CD8-positive, alpha-beta memory T cell (primary cell): ENCODE measurements at places on chromosomes 13 and 19. TPM values are rescaled to one million over a fixed set of nuclear protein-coding genes. Genes with fewer than 3 reads are reported as not detected.

Gene TTYH1
- total RNA-seq: not detected

Gene ZMYM5
- total RNA-seq: 11.9 TPM

Gene ZNF878
- 0.72 TPM for total RNA-seq

Gene MAMSTR
- 0.68 TPM for total RNA-seq

Gene FCGBP
- total RNA-seq: 7.9 TPM

DNA sequence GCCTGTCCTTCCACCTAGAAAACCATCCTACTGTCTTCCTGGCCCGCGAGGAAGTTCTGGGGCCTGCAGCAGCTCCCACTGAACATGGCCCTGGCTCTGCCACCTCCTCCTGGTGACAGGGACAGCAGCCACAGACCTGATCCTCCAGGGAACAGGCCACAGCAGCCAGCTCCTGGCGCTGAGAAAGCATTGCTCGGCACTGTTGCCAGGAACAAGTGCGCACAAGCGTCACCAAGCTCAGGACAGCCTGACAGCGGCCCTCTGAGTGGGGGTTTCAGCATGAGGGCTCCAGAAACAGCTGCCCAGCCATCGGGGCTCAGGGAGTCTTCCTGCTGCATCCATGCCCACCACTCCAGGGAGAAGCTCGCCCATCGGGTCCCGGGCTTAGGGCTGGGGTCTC, 21.9 kb downstream of the AP3D1 start:
- no peak overlapping the region for H3K4me3 ChIP-seq
- no peak for DNase-seq
- H3K27me3 ChIP-seq: no peaks in the 10 kb centered on the region
- peaks cover 33% of the 10 kb centered on the region for H3K36me3 ChIP-seq

GRCh38 chr13:51397262-51397941, 55.4 kb downstream of the INTS6 start:
- peaks cover 12% of the 10 kb centered on the region for H3K4me1 ChIP-seq
- no peak for DNase-seq
- H3K36me3 ChIP-seq: no peaks in the 10 kb centered on the region
- H3K27me3 ChIP-seq: no peaks in the 10 kb centered on the region
- no peak overlapping the region for H3K4me3 ChIP-seq

DNA sequence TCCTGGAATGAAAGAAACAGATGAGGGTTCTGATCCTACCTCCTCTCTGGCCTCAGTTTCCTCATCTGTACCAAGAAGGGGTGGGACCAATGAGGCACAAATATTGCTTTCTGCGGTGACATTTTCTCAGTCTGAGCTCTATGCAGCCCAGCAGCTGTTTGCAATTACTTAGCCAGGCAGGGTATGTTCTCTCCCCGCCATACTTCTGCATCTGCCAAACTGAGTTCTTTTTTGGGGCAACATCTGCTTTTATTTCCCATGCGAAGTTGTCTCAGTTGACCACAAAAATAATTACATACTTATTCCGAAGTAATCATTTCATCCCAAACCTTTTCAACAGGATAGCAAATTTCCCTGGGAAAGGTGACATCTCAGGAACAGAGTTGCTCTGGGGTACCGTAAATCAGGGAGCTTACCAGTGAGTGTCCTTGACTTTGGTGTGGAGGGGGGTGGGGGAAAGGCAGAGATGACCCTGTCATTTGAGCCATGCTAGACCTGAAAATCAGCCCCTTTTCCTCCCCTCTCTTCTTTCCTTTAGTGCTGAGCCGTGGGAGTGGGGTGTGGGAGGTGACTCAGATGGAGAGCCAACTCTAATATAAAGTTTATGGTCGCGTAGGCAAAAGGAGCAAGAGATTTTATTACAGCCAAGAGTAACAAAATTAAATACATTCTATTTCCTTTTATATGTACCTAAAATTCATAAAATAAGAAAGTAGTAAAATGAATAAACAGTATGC, 165.7 kb upstream of the KL start:
- no peaks in the 10 kb centered on the region for H3K27me3 ChIP-seq
- H3K27ac ChIP-seq: no peak overlapping the region
- H3K4me1 ChIP-seq: no peaks in the 10 kb centered on the region
- DNase-seq: no peak
- no peaks in the 10 kb centered on the region for H3K36me3 ChIP-seq

GRCh38 chr19:14565765-14566711, 5.8 kb downstream of the NDUFB7 start:
- no peak overlapping the region for H3K4me3 ChIP-seq
- peaks cover 28% of the 10 kb centered on the region for H3K4me1 ChIP-seq
- H3K27ac ChIP-seq: no peak overlapping the region
- H3K36me3 ChIP-seq: peaks cover 14% of the 10 kb centered on the region
- DNase-seq: no peak

GRCh38 chr13:100497389-100497788, 91.2 kb downstream of the GGACT start:
- no peaks in the 10 kb centered on the region for H3K36me3 ChIP-seq
- no peaks in the 10 kb centered on the region for H3K27me3 ChIP-seq
- H3K4me1 ChIP-seq: no peaks in the 10 kb centered on the region
- DNase-seq: no peak
- no peak overlapping the region for H3K4me3 ChIP-seq

DNA sequence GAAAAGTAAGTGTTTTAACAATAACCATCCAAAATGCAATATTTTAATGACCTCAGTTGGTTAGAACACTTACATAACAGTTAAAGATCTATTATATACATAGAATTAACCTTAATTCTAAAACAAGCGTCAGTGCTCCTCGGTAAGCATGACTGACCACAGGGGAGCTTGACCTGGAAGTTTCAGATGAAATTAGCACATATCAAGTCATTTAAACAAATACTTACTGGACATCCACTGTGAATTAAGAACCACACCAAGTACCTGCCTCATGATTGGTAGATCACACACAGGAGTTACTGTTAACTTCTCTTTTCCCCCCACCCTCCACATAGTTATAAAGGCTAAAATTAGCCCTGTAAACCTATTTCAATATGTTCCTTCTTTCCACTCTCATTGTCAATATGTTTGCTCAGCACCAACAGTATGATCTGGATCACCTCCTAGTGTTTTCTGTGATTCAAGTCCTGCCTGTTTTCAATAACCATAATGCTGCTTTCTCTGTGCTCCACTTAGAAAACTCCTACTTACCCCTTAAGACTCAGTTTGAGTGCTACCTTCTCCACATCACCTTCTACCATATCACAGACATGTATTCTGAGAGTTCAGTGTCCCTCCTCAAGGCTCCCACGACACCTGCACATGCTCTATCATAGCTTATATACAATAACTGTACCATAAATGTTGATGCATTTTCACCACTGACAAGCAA, 209.0 kb downstream of the VWA8 start:
- H3K4me3 ChIP-seq: no peak overlapping the region
- no peaks in the 10 kb centered on the region for H3K27me3 ChIP-seq
- no peaks in the 10 kb centered on the region for H3K36me3 ChIP-seq
- no peak for DNase-seq
- no peaks in the 10 kb centered on the region for H3K4me1 ChIP-seq

DNA sequence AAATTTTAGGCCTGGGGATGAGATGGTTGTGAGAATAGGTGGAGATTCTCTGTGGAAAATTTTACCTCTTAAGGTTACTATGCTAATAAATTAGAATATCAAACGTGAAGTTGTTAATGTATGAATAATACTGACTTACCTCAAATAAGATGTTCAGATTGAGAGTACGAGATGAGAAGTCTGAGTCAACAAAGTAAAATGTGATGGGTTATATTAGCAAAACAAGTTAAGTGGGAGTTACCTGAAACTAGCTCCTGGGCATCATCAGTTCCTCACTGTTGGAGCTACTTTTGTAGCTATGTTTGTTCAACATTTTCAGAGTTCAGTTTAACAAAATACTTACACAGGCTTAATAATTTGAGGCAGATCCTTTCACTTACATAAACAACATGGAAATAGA, 108.6 kb downstream of the PIBF1 start:
- H3K27ac ChIP-seq: no peak overlapping the region
- no peak overlapping the region for H3K4me3 ChIP-seq
- H3K27me3 ChIP-seq: no peaks in the 10 kb centered on the region
- DNase-seq: no peak

GRCh38 chr13:22468045-22468444, 712.7 kb upstream of the SGCG start:
- H3K4me1 ChIP-seq: no peaks in the 10 kb centered on the region
- no peaks in the 10 kb centered on the region for H3K27me3 ChIP-seq
- no peak overlapping the region for H3K27ac ChIP-seq
- H3K4me3 ChIP-seq: no peak overlapping the region

- peaks cover 30% of the 10 kb centered on the region for H3K4me1 ChIP-seq
- H3K27ac ChIP-seq: peak overlapping the region; percentile 95
- no peaks in the 10 kb centered on the region for H3K27me3 ChIP-seq
- no peak for DNase-seq
- H3K36me3 ChIP-seq: peaks cover 27% of the 10 kb centered on the region
- peak overlapping the region; percentile 93 for H3K4me3 ChIP-seq
Measured at GRCh38 chr13:26221399-26221720, 754 bp downstream of the RNF6 start.

- no peak overlapping the region for H3K4me3 ChIP-seq
- no peaks in the 10 kb centered on the region for H3K27me3 ChIP-seq
- no peaks in the 10 kb centered on the region for H3K36me3 ChIP-seq
- H3K4me1 ChIP-seq: no peaks in the 10 kb centered on the region
- DNase-seq: no peak
Measured at GRCh38 chr13:64099994-64100393, 2684.3 kb upstream of the PCDH20 start.

- H3K4me3 ChIP-seq: no peak overlapping the region
- DNase-seq: peak; percentile 69
- H3K4me1 ChIP-seq: no peaks in the 10 kb centered on the region
- no peaks in the 10 kb centered on the region for H3K27me3 ChIP-seq
- peaks cover 21% of the 10 kb centered on the region for H3K36me3 ChIP-seq
Measured at GRCh38 chr19:45615795-45616703, 14.0 kb upstream of the GPR4 start.

DNA sequence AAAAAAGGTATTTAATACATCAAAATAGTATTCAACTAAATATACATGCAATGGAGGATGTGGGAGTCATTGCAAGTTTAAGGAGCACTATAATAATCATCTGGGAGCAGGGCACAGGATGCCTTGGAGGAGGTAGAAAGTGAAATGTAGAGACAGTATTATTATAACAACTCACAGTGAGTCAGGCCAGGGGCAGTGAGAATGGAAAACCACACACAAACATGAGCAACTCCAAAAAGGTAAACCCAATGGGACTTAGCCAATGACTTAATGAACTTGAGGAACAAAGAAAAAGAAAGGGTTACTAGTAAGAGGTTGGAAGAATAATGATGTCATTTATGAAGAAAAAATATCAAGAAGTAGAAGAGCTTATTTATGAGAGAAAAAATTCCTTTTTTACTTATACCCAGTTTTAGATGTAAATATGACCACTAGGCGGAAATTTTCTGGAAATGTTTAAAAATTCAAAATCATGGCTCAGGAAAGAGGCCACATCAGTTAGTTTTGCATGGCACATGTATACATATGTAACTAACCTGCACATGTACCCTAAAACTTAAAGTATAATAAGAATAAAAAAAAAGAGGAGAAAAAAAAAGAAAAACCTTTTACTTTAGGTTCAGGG, 389.3 kb downstream of the SUCLA2 start:
- H3K27ac ChIP-seq: no peak overlapping the region
- no peaks in the 10 kb centered on the region for H3K27me3 ChIP-seq
- no peaks in the 10 kb centered on the region for H3K4me1 ChIP-seq
- no peak for DNase-seq
- H3K4me3 ChIP-seq: no peak overlapping the region
- H3K36me3 ChIP-seq: no peaks in the 10 kb centered on the region

GRCh38 chr13:92187378-92187989, 789.1 kb downstream of the GPC5 start:
- no peaks in the 10 kb centered on the region for H3K27me3 ChIP-seq
- no peak overlapping the region for H3K4me3 ChIP-seq
- no peaks in the 10 kb centered on the region for H3K36me3 ChIP-seq
- no peaks in the 10 kb centered on the region for H3K4me1 ChIP-seq

DNA sequence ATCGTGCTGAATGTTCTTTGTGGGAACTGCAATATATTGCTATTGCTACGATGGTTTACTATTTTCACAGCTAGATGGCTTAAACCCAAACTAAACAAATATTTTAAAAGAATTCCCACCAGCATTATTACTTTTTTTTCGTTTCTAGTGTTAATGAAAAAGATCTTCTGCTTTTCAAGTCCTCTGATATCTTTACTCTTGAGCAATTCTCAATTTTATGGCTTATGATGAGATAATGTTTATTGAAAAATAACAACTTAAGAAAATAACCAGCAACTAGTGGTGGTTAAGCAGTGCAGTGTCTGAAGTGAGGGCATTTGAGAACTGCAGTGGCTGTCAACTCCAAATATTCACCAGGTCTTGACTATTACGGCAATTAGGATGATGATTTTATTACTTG, 360.4 kb downstream of the ENOX1 start:
- H3K36me3 ChIP-seq: no peaks in the 10 kb centered on the region
- no peak overlapping the region for H3K27ac ChIP-seq
- H3K4me3 ChIP-seq: no peak overlapping the region
- no peak for DNase-seq
- H3K4me1 ChIP-seq: no peaks in the 10 kb centered on the region

- no peak overlapping the region for H3K4me3 ChIP-seq
- no peaks in the 10 kb centered on the region for H3K27me3 ChIP-seq
- H3K36me3 ChIP-seq: peaks cover 5% of the 10 kb centered on the region
- no peaks in the 10 kb centered on the region for H3K4me1 ChIP-seq
- no peak for DNase-seq
- no peak overlapping the region for H3K27ac ChIP-seq
Measured at GRCh38 chr19:7961920-7962626, 18.6 kb upstream of the TIMM44 start.

- no peak overlapping the region for H3K4me3 ChIP-seq
Measured at GRCh38 chr19:35109395-35110112, 6.1 kb upstream of the FXYD3 start.

DNA sequence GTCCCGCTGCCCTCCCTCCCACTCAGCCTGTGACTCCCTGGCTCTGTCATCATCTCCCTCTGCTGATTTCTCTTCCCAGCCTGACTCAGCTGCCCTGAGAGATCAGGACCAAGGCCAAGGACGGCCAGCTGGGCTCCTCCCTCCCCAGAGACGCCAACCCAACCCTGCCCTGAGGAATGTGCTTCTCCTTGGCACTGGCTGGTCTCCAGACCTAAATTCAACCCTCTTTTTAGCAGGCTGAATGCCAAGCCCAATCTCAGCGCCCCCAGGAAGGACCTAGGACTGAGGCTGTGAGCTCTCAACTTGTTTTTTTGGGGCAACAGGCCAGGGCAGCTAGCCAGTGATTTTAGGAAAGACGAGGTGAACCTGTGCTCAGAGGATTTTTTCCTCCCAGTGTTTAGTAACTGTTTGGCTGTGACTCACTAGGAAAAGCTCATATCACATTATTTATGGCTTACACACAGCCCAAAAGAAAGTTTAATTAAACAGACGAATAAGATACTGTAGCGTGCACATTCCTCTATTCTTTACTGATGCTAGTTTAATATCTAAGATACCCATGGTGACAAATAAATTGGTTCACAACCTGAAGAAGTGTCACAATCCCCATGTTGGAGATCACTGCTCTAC, 7.4 kb upstream of the IGFL1 start:
- peaks cover 4% of the 10 kb centered on the region for H3K27me3 ChIP-seq
- no peak overlapping the region for H3K27ac ChIP-seq
- no peaks in the 10 kb centered on the region for H3K4me1 ChIP-seq
- no peak overlapping the region for H3K4me3 ChIP-seq
- H3K36me3 ChIP-seq: no peaks in the 10 kb centered on the region
